Epithelial cell of proximal tubule (primary cell): ENCODE measurements at places on chromosomes 16 and 17. TPM values are rescaled to one million over a fixed set of nuclear protein-coding genes. Genes with fewer than 3 reads are reported as not detected.

WDR81 gene
- 17.4 and 20.9 TPM in 2 replicates for total RNA-seq

- peak; percentile 71 for DNase-seq
Observed at GRCh38 chr16:28538733-28539596, at the start of gene NUPR1. Gene NUPR1, minus strand, starts transcription at chr16:28538974. Its CDS starts 67 bp downstream, at chr16:28538907.

DNA sequence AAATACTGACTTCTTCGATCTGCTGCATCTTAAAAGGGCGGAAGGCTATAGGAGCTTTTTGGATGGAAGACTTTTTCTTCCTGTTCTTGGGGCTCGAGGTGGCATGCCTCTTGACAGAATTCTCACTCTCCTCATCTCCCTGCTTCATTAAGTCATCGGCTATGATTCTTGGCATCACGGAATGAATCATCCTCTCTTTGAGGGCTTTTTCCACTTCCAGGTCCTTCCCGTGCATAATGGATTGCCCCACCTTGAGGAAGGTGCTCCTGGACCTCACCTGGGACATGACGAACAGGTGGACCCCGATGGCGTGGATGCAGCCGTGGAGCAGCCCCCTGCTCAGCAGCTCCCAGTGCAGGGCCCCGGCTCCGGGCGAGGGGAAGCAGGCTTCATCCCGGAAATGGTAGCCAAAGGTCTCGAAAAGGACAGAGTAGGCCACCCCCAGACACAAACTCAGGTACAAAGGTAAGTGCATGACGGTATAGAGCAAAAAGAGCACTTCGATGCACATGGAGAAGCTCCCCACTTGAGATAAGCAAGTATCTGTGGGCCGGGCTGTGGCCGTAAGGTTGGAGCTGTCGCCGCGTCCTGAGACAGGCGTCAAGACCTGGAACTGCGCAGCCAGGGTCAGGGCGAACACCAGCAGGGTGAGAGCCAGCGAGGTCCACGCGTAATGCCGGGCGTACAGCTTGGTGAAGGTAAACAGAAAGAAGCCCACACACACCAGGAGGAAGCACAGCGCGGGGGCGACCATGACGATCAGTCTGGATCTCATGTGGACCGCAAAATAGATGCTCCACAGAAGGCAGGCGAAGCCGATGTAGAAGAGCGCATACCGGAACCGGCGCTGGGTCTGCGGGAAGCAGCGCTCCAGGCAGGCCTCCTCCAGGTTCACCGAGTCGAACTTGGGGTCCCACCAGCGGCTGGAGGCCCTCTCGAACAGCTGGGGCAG lies 1.7 kb downstream of the ADCY9 start:
- DNase-seq = no peak

ADAM11 gene
- total RNA-seq = 0.06 and 0.36 TPM in 2 replicates

- no peak for DNase-seq
Observed at GRCh38 chr16:79283578-79283977, 317.0 kb downstream of the MAF start.

DNA sequence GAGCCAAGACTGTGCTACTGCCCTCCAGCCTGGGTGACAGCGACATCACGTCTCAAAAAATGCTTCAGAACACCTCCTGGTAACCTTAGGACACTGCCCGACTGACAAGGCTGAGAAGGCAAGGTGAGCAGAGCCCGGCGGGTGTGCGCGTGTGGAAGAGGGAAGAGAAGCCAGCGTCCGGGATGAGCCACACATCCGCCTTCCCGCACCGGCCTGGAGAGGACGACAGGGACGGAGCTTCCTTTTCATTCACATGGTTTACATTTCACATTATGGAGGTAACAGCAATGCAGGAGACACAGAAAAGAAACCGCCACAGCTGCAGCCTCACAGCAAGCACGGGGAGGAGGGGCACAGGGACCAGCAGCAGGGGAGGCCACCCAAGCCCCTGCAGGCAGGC lies 16.5 kb downstream of the HAGH start:
- no peak for DNase-seq

KRT16 gene
- total RNA-seq = 2.0 and 4.3 TPM in 2 replicates
